ENCODE measurements at places on chromosomes 11 and 22.

DNA sequence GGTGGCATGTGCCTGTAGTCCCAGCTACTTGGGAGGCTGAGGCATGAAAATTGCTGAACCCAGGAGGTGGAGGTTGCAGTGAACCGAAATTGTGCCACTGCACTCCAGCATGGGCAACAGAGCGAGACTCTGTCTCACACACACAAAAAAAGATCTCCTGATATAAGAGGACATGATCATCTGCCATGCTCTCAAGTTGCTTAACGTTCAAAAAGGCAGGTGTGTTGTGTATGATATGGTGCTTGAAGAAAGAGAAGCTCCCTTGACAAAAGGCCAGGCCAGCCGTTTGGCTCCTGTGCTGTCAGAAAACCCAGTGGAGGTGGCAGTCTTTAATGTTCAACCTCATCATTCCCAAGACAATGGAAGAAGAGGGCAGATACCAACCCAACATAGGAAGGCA is 117.3 kb upstream of the PLET1 start:
- no peak for DNase-seq

DNA sequence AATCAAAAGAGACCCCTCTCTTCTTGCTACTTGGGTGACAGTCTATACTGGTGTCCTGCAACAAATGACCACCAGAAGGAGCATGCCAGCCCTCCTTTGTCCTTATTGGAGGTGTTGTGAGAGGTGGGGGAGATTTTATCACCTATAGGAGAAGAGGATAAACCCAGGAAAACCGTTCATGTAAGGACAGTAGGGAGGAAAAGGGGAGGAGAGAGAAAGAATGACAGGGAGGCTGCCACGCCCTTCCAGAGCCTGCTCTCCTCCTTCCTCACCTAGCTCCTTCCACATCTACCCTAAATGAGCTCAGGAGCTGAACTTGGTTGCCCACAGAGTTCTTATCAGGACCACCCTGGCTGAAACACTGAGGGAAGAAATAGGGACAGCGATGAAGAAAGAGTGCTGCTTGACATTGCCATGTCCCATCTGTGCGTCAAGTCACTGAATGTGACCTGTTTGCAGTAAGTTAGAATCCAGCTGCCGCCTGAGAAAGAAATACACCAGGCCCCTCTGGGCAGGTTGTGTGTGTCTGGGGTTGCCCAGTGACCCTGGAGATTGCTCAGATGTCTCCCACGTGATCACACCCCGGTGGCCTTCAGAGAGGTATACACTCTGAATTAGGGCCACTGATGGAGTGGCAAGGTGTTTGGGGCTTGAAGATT is 40.4 kb upstream of the ETS1 start:
- no peak for DNase-seq

GRCh38 chr11:72776117-72776843 is 17.6 kb downstream of the STARD10 start:
- no peak for DNase-seq

DNA sequence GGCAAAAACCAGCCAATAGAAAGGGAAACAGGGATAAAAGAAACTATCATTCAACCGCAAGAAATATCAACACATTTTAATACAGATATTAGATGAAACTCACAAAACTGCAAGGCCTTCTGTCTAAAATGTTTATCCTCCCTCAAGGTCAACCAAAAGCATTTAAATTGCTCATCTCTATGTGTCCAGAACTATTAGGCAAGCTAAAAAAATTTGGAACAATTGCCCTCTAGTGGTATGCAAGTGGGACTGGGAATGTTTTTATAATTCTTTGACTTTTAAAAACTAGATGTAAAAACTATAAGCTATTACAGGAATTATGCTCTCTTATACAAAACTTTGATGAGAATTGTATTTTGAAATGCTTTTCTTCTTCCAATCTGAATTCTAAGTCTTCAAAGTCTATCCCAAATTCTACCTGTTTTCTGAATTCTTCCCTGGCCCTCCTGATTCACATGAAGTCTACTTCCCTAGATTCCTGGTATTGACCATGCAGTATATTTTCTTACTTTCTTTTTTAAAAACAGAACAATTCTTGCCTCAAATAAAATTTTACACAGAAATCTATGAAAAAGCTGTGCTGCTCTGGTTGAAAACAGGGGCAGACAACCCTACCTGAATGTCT is 4.9 kb downstream of the CWC15 start:
- no peak for DNase-seq

- DNase-seq, result no peak
Measured at GRCh38 chr22:20395907-20396287, 1.9 kb downstream of the ZNF74 start.
